Hematopoietic multipotent progenitor cell treated with erythropoietin and hydrocortisone succinate and interleukin-3 and kit ligand, for 4 days (in vitro differentiated cells): ENCODE measurements at places on chromosomes 5 and 9.

- no peak for DNase-seq
These were observed 263.0 kb upstream of the FBXL7 start for GRCh38 chr5:15236911-15237508.

GRCh38 chr9:130490981-130491380 is 46.2 kb downstream of the ASS1 start:
- DNase-seq = no peak

DNA sequence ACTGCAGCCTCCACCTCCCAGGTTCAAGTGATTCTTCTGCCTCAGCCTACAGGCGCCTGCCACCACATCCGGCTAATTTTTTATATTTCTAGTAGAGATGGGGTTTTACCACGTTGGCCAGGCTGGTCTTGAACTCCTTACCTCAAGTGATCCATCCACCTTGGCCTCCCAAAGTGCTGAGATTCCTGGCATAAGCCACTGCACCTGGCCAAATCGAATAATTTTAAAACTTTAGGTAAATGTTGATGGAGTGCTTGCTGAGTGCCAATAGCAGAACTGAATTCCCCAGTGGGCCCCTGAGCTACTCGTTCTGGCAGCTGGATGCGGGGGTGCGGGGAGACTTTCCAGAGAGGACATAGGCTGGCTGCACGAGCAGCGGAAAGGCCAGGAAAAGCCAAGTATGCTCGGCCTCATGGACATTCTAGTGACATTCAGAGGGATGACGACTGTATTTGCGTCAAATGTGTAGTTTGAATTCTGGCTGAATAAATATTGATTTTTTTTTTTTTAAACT is 16.8 kb downstream of the TRAF2 start:
- DNase-seq = no peak

- peak; percentile 65 for DNase-seq
These were observed 61.3 kb upstream of the MOCS2 start for GRCh38 chr5:53170746-53171349.

- DNase-seq = peak; percentile 27
These were observed 20.7 kb upstream of the ZNF782 start for GRCh38 chr9:96874947-96875460.

DNA sequence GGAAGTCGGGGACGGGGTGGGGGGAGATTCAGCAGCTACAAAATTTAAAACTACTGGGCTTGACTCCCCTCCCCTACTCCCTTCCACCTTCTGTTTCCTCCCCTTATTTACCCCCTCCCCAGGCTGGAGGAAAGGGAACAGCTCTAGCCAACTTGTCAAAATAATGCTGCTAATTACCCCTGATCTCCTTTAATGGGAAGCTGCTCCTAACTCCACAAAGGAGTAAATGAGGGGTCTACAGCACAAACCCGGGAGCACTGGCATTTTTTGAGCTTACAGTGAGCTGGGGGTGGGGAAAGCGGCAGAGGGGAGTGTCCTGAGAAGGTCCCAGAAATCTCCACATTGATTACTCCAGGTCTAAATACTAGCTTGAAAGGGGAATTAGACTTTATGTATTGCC is 3.1 kb downstream of the PTCH1 start:
- DNase-seq = no peak

DNA sequence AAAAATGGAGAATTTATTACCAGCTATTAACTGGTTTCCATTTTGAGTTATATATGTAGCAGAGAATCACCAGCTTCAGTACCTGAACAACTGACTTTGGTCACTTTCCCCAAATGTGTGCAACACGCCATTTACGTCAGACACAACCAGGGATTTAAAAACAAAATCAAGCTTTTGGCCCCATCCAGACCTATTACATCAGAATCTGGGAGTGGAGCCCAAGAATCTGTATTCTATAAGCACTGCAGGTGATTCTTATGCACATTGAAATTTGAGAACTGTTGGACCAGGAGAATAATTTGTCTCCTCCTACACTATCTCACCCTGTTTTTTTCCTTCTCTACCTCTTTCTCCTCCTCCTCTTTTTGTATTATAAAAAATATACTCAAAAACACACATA is 295.9 kb downstream of the PRELID2 start:
- no peak for DNase-seq

DNA sequence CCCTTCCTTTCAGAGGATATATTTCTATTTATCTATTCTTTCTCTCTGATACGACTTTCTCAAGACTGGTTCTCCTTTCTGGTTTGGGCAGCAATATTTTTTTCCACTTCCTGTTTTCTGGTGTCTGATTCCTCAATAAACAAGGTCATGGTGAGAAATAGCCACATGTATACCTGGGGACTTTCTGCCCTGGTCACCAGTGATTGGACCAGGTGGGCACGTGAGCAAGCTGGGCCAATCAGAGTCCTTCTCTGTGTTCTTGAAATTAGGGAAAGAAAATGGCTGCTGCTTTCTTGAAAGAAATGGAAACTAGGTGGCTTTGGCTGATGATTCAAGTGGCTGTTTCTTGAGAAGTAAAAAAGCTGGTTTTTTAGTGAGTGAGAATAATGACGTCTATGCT is 18.4 kb upstream of the GSN start:
- DNase-seq = peak; percentile 54

GRCh38 chr9:88387552-88388202 is 567 bp upstream of the SPIN1 start:
- DNase-seq = peak; percentile 66

DNA sequence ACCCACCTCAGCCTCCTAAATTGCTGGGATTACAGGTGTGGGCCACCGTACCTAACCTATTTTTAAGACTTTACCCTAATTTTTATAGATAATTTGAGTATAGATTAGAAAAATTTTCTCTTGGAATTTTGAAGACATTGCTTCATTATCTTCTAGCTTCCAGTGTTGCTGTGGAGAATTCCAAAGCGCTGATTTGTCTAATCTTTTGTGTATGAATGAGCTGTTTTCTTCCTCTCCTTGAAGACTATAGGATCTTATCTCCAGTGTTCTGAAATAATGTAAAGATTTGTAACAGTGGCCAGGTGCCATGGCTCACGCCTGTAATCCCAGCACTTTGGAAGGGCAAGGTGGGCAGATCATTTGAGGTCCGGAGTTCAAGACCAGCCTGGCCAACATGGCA is 5.7 kb upstream of the SNX24 start:
- DNase-seq = no peak

GRCh38 chr9:18911714-18912342 is 121.2 kb downstream of the SAXO1 start:
- no peak for DNase-seq

DNA sequence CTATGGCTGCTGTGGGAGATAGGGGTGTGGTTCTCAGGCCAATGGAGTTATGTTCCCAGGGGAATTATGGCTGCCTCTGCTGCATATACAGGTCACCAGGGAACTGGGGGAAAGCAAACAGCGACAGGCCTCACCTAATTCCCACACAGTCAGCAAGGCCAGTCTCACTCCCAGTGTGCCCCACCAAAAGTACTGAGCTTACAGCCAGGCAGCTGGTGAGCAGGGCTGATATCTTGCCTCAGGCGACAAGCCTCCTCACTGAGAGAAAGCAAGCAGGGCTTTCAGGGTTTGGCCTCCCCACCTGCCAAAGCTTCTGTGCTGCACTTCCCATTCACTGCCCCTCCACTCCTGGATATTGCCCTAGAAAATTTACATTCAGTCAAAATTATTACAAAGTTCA is 273.8 kb upstream of the TARS1 start:
- no peak for DNase-seq

DNA sequence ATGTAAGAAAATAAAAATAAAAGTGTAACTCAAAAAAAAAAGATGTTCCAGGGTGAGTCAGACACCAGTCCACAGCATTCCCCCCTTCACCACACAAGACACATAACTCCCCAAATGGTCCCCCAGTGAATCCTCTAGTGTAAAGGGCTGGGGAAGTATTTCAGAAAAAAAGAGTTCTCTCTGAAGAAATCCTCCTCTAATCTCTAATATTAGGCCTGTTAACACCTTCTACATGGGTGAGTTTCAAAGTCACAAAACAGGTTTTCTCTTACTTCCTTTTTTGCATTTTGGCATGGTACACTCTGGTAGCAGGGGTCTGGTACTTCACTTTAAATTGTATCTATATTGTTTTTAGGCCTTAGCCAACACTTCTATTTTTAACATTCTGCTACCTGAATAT is 28.2 kb downstream of the RNF145 start:
- no peak for DNase-seq

DNA sequence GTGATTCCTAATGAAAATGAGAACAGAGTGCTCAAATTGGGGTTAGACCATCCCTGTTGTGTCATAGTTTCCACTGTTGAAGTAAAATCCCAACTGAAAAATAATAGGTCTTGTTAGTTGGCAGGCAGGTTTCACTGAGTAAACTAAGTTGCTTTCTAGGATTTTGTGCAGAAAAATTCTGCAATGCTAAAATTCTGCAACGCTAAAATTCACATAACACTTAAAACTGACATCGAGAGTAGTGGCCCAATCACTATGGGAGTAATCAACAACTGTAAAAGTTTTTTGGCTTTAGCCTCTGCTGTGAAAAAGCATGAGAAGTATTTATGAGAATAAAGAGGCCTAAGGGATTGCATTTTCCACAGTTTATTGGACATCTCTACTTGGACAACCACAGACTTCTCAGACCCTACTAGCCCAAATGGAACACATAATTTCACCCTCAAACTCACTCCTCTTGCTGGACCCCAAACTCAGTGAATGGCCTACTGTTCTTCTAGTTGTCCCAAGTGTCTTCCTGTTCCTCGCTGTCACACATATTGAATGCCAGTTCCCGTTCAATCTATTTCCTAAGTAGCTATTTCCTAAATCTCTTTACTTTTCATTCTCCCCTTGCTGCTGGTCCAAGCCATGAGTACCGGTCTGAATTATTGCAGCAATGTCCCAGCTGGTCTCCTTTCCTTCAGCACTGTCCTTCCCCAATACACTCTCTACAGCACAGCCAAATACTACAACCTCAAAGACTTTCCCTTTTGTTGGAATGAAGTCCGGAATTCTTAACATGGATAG is 355.4 kb downstream of the PDE4D start:
- DNase-seq = no peak

- DNase-seq = no peak
These were observed 14.4 kb upstream of the GDA start for GRCh38 chr9:72134801-72135200.

GRCh38 chr9:121359351-121360294 is 10.4 kb downstream of the STOM start:
- peak; percentile 42 for DNase-seq

- DNase-seq = peak; percentile 83
These were observed 22.8 kb downstream of the SMIM3 start for GRCh38 chr5:150801117-150801927.

DNA sequence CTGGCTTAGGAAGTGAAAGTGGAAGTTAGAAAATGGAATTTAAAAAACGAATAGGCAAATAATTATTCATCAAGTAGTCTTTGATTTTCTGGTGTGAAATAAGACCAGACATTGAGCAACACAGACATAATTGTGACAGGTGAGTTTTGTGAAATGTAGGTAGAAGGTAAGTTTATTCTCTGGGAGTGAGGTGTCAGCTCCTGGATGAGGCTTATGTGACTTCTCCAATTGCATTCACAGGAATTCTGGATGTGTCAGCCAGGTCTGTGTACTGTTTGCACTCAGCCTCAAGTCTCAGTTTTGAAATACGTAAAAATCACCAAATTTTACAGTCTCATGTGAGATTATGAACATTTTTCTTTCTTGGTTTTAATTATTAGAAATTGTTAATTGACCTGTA is 537.6 kb downstream of the CETN3 start:
- no peak for DNase-seq

- DNase-seq = no peak
These were observed 146.6 kb upstream of the PCSK5 start for GRCh38 chr9:75743855-75744254.

DNA sequence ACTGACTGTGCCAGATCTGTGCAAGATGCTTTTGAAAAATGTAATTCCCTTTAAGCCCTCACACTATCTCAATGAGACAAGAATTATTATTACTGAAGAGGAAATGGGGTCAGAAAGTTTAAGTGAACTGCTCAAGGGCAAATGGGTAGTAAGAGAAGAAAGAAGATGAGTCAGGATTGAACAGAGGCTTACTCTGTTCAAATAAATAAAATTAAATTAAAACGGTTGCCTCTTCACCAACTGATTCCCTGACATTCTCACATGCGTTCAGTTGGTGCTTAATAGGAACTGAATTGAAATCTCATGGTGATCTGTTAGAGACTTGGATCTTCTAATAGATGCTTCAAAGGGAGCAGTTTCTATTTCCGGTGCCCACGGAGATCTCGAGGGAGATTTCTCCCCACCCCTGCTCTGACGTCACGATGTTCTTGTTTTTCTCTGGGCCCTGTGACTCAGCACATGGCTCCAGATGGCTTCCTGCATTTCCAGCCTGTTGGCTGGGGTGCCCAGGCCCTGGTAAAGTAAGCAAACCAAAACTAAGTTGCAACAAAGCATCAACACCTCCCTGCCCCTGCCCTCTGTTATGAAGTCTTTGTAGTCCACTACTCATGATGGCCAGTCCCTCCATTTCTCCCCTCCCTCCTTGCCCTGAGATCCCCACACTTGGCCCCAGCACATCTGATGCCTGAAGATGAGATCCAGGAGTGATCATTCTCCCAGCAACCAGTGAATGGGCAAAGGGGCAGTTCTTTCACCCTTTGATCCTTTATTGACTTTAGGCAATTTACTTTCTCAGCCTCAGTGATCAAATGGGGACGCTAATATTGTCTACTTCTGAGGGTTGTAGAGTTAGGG is 106.1 kb upstream of the CPEB4 start:
- DNase-seq = peak; percentile 85

DNA sequence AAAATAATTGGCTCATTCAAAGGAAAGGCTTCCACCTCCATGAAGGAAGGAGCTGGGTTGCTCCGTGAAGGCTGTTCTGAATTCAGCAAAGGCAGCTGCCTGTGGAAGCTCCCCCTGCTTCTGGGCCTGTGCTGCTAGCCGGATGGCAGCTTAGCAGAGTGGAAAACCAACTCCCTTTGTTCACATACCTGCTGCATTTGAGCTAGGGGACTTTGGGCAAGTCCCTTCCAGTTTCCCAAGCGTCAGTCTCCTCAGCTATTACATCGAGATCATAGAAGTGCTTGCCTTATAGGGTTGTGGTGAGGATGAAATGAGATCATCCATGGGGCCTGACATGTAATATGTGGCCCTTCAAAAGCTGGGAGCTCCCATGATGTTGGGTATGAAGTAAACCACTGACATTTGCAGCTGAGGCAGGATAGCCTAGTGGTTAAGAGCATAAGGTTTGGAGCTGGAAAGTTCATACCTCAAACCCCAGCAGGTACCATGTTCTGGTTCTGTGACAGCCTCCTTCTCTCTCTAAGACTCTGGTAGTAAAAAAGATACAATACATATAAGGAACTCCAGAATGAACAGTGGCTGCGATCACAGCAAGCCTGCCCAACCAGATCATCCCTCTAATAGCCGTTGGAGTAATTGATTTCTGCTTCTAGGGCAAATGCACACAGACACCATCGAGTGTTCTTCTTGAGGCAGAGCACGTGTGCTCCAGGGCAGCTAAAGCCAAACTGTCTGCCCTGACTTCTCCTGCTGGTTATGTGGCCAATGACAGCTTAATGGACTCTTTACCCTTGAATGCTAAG is 11.0 kb upstream of the DENND1A start:
- peak; percentile 19 for DNase-seq

- no peak for DNase-seq
These were observed 63.0 kb downstream of the FER start for GRCh38 chr5:108810717-108811116.
